Stimulated activated CD4-positive, alpha-beta T cell treated with anti-CD3 and anti-CD28 coated beads, Interleukin-12 subunit alpha, Interleukin-12 subunit beta, amount 100 ng/mL, for 48 hours (primary cell): ENCODE measurements at places on chromosomes 1 and 21.

GRCh38 chr1:241637046-241637590 is 3.1 kb downstream of the CHML start:
- DNase-seq: no peak

DNA sequence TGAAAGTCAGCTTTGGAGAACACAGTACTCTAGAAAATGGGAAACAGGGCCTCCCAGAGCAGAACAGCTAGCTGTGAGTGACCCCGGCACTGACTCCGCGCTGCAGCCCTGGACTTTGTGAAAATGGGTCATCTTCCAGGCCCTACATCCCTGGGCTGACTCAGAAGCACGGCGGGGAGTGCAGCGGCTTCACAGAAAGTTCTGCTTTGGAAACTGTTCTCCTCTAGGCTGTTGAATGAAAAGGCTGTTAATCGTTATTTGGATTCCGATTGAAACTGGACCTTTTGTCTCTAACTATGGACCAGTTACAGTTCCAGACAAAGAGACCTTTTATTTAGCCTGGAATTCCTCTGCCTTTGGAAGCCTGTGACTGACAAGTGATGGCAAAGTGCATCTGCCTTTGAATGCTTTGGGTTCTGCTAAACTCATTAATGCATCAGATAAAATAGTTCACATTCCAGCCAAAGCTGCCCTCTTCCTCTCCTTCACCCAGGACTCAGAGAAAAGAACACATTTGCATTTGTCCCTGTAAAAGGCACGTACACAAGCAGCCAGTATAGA is 144.9 kb upstream of the HOOK1 start:
- DNase-seq: no peak

- DNase-seq: no peak
These were observed 65.6 kb downstream of the PRKCZ start for GRCh38 chr1:2115702-2116341.

DNA sequence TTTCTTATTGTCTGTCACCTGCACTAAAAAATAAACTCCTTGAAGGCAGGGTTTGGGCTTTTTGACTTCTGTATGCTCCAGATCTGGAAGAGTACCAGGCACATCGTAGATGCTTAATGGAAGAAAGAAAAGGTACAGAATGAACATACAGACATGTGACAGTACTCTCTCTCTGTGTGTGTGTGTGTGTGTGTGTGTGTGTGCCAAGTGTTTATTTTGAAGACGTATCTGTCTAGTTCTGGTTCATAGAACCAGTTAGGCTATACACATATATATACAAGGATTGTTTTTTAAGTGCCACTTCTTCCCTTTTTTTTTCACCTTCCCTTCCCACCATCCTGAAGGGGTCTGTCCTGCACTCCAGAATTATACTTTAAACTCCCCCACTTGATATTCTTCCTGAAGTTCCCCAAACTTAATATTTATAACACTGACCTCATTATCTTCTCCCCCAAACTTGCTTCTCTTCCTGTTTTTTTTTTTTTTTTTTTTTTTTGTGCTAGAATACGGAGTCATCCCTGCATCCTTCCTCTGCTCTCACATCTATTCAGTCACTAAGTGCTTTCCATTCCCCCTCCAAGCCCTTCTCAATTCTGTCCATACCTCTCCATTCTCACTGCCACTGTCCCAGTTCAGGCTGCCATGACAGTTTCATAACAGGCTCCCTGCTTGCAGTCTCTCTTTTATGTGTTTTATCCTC is 5.4 kb upstream of the KCNA3 start:
- no peak for DNase-seq

- DNase-seq: no peak
These were observed 152.9 kb downstream of the ZBTB18 start for GRCh38 chr1:244204004-244204403.

DNA sequence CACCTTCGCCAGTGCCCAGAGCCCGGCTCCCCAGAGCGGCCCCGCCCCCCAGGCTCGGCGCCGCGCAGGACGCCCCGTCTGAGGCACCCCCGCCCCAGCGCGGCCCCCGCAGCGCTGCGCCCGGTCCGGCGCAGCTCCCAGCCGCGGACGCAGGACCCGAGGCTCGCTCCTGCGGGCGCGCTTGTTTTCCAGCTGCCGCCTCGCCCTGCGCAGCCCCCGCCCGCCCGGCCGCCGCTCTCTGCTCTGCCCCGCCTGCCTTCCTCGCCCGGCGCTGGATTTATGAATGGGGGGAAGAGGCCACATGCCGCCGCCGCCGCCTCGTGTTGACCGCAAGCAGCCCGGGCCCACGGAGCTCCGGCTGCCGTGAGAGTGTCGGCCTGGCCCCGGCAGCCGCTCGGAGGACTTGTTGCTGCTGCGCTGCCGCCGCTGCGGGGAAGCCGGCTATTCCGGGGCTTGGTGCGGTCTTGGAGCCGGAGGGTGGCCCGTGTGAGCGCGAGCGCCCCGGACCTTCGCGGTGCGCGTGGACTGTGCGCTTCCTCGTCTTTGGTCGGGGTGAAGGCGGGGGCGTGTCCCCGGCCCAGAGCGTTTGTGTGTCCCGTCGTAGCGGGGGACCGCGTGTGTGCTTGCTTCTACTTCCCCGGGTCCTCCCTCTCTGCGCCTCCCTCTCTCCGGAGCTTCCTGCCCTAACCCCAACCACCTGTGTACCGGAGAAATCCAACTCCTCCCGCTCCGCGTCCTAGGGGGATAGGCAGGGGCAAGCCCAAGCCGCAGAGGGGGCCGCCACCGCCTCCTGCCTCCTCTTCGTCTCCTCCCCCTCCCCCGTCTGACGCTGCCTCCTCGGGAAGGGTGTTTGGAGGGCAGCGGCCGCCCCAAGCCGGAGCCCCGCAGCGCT is 736 bp downstream of the KCNC4 start:
- DNase-seq: no peak

DNA sequence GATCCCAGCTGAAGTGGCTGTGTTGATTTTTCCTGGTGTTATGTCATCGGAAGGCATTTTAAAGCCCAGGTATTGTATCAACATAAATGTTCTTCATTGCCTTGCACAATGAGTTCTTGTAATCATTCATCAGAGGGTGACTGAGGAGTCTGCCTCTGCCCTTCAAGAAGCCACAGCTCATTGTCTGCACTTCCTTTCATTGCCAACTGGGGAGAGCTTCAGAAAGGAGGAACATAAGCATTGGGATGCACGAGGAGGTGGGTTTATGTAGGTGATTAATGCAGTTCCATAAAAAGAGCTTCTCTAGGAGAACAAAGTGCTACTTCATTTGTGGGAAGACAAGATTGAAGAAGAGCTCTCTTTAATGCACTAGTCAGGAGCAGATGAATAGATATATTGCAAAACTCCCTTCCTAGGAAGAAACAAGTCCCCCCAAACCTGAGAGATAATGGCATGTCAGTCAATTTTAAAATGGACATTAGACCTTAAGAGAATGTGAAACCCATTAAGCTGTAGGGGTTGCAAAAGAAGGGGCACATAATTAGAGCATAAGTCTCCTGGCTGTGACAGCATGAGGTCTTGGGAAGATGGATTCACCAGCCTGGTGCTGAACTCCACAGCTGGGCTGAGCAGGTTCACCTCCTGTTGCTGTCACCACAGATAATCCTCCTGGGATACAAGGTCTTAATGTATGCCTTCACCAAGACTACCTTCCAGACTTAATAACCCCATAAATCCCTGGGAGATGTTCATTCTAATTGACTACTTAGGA is 124.6 kb downstream of the BACH1 start:
- no peak for DNase-seq

DNA sequence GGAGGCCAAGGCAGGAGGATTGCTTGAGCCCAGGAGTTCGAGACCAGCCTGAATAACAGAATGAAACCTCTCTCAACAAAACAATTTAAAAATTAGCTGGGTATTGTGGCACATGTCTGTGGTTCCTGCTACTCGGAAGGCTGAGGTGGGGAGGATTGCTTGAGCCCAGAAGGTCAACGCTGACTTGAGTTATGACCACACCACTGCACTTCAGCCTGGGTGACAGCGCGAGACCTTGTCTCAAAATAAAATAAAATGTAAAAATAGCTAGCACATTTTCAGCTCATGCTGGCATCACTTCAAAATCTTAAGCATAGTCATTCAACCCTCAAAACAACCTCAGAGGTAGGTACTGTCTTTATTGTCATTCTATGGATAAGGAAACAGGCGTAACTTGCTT is 6.4 kb downstream of the JAK1 start:
- DNase-seq: no peak

DNA sequence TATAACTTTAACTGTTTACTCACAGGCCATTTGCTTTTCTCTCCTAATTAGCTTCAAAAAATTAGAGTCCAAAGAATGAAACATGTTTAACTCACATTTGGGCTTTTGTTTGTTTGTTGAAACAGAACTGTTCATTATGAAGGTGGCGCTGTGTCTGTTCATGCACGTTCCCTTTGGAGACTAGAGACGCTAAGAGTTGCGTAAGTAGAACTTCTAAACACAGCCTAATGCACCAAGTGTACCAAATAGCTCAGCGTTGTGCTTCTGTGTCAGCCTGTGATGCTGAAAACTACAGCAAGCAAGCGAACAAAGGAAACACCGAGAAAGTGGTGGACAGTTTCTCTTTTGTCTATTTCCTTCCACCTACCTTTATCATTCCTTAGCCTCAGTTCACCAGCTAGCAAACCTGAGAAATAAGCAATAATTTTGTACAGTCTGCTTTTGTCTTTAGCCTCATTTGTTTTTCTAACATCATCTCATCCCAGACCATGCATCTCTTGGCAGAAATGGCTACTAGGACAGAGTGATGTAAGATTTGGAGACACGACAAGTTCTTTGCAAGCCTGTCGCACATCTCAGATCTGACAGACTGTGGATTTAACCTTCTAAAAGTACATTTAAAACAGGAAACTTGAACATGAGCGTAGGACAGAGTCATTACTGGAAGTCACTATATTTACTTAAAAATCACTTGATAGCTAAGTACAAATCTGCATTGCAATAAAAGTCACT is 375.1 kb downstream of the RYR2 start:
- no peak for DNase-seq

GRCh38 chr1:65297706-65298105 is 11.6 kb upstream of the DNAJC6 start:
- DNase-seq: no peak

- DNase-seq: no peak
These were observed 31.4 kb downstream of the NAV1 start for GRCh38 chr1:201570181-201570885.

GRCh38 chr1:1281533-1282321 is 1.5 kb downstream of the SCNN1D start:
- no peak for DNase-seq
